CD4-positive, alpha-beta memory T cell (primary cell): ENCODE measurements at places on chromosomes 1 and 21. TPM values are rescaled to one million over a fixed set of nuclear protein-coding genes. Genes with fewer than 3 reads are reported as not detected.

Gene RBP7
- not detected for total RNA-seq

Gene HHIPL2
- total RNA-seq = 0.26 TPM

Gene PLXNA2
- total RNA-seq = 4.0 TPM

Gene TTC22
- 19.0 TPM for total RNA-seq

Gene THRAP3
- total RNA-seq = 127 TPM

Gene C1orf185
- total RNA-seq = not detected

Gene LSS
- total RNA-seq = 53.2 TPM

Gene OPRD1
- total RNA-seq = not detected

Gene VWA5B1
- 0.17 TPM for total RNA-seq

Gene ACTN2
- not detected for total RNA-seq

Gene CD5L
- not detected for total RNA-seq

Gene WNT3A
- not detected for total RNA-seq

Gene TTF2
- total RNA-seq = 29.5 TPM

Gene S100A5
- total RNA-seq = 0.93 TPM

Gene CADM3
- total RNA-seq = not detected

Gene NBPF10
- 2.2 TPM for total RNA-seq

Gene LCE2A
- not detected for total RNA-seq

Gene MTX1
- 17.7 TPM for total RNA-seq

Gene NFASC
- not detected for total RNA-seq

Gene ELAPOR1
- 15.4 TPM for total RNA-seq

Gene GUCA2A
- total RNA-seq = not detected

Gene CNR2
- total RNA-seq = not detected

Gene COL16A1
- total RNA-seq = not detected

Gene TMEM125
- total RNA-seq = not detected

Gene KRTAP12-2
- total RNA-seq = not detected

Gene UBE4B
- total RNA-seq = 44.1 TPM

Gene NCF2
- 5.2 TPM for total RNA-seq

Gene C1orf167
- not detected for total RNA-seq

Gene COL11A1
- not detected for total RNA-seq

Gene GJA8
- total RNA-seq = not detected

Gene PRKCZ
- total RNA-seq = 40.7 TPM

Gene DMBX1
- not detected for total RNA-seq

Gene MROH9
- total RNA-seq = not detected

Gene PPCS
- 65.2 TPM for total RNA-seq

Gene CLDN14
- not detected for total RNA-seq

Gene LAMTOR2
- 35.5 TPM for total RNA-seq

Gene PANK4
- total RNA-seq = 88.9 TPM

Gene HFM1
- total RNA-seq = not detected

Gene OR10J1
- total RNA-seq = not detected

Gene NPL
- total RNA-seq = 9.6 TPM
